Hematopoietic multipotent progenitor cell (in vitro differentiated cells): ENCODE measurements at places on chromosomes 1 and 21. TPM values are rescaled to one million over a fixed set of nuclear protein-coding genes. Genes with fewer than 3 reads are reported as not detected.

- DNase-seq: no peak
These were observed 28.3 kb upstream of the RCSD1 start for GRCh38 chr1:167601442-167602383.

GRCh38 chr1:218686258-218686657 is 341.1 kb downstream of the TGFB2 start:
- no peak for DNase-seq

GRCh38 chr1:248818505-248819374 is 7.0 kb downstream of the SH3BP5L start:
- no peak for DNase-seq

DNA sequence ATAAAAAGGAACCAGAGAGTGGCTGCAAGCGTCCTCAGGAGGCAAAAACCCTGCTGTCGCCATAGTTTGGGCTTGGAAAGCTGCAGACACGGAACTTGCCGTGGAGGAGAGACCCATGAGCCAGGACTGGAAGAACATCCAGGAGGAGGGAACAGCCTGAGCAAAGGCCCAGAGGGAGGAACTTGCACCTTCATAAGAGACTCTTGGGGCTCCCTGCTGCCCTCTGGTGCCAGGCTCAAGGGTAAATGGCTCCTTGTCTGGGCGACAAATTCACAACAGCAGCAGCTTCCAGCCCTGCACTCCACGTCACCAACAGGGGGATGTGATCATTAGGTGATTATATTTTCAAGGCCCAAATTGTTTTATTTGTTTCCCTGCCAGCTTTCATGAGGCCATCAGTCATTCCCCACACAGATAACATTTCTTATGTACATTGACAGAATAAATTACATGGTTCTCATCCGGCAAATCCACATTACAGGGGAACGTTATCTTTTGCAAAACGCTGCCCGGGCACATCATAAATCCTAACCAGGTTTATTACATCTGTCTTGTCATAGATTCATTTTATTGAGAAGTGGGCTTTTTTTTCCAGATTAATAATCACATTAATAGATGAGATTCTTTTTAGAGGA is 143.0 kb upstream of the GRIK3 start:
- no peak for DNase-seq

The KRTAP12-2 gene
- total RNA-seq: under 0.01 TPM

DNA sequence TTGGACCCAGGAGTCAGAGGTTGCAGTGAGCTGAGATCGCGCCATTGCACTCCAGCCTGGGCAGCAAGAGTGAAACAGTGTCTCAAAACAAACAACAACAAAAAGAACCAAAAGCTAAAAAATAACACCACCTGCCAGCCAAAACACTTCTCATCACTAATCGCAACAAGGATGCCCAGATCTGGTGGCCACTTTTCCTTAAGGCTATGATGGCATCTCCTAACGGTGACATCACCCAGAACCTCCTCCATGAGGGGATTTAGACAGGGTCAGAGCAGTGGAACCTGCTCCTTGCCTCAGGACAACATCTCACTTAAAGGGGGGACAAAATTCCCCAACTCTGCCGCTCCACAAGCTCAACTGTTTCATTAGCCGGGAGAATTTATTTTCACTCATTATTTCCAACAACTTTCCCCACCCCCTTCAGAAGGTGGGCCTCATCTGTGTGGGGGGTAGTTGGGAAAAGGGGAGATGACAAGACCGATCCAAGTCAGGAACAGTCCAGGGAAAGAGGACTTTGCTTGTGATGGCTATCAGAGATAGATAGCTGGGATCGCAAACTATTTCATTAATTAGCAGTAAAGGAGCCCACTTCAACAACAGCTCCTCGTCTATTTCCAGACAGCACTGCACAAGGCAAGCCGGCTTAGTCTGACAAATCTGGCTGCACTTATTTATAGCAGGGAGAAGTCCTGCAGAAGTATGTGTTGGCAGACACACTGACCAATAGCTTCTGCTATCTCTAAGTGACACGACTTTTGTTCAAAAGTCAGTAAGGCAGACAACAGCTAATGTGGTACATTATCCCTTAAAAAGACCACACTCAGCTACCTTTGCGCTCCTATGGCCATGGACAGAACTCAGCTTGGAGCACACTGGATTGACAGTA is 2.6 kb downstream of the PABPC4 start:
- no peak for DNase-seq

GRCh38 chr1:212964102-212964501 is 13.8 kb downstream of the VASH2 start:
- DNase-seq: no peak

DNA sequence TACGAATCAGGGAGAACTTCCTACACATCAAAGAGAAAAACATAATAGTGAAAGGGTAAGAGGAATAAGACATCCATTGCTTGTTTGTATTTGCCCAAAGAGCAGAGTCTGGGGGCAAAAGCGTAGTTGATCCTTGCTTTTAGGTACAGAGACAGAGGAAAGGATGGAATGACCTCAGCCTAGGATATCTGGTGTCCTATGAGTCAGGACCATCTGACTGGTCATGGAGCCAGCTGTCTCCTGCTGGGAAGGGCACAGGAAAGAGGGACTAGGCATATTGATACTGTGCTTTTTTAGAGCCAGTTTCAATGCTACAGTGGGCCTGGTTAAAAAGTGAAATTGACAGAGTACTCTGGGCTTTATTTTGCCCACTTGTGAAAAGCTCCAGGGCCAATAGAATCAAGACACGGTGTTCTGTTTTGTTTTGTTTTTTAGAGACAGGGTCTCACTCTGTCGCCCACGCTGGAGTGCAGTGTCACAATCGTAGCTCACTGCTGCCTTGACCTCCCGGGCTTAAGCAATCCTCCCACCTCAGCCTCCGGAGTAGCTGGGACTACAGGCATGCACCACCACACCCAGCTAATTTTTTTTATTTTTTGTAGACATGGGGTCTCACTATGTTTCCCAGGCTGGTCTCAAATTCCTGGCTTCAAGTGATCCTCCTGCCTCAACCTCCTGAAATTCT is 3.2 kb downstream of the PLEKHO1 start:
- no peak for DNase-seq

The CRP gene
- total RNA-seq: not detected

DNA sequence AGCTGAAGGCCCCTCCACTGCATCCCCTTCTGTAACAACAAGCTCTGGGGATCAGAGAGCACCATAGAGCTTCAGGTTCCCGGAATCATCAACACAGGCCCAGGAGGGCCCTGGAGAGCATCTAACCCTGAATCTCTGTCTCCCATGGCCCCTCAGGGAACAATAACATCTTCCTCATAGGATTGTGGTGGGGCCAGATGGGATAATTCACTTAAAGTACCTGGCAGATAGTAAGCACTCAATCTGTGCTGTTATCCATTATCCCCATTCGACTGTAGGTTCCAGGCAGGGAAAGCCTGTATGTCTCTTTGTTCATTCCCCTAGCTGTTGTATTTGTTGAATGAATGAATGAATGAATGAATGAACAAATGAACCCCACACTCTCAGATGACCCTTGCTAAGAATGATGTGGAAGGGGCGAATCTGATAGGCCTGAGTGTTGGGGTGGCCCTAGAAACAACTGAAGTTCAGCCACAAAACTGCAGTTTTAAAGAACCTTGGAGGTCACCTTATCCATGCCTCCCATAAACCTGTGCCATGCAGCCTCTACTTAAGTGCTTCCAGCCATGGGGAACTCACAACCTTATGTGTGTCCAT is 14.5 kb downstream of the LAPTM5 start:
- DNase-seq: no peak

The ZNF683 gene
- total RNA-seq: 0.27 TPM

The IPP gene
- 0.54 TPM for total RNA-seq

The TAS1R3 gene
- 0.54 TPM for total RNA-seq

GRCh38 chr1:22196041-22196440 is 53.1 kb upstream of the WNT4 start:
- DNase-seq: no peak

The PODN gene
- not detected for total RNA-seq

The SLC44A3 gene
- not detected for total RNA-seq

The PGD gene
- total RNA-seq: 148 TPM

The PKP1 gene
- under 0.01 TPM for total RNA-seq

- DNase-seq: no peak
These were observed 114.9 kb downstream of the CASZ1 start for GRCh38 chr1:10681296-10682107.

- DNase-seq: no peak
These were observed 109.8 kb downstream of the HLCS start for GRCh38 chr21:36856643-36857042.

DNA sequence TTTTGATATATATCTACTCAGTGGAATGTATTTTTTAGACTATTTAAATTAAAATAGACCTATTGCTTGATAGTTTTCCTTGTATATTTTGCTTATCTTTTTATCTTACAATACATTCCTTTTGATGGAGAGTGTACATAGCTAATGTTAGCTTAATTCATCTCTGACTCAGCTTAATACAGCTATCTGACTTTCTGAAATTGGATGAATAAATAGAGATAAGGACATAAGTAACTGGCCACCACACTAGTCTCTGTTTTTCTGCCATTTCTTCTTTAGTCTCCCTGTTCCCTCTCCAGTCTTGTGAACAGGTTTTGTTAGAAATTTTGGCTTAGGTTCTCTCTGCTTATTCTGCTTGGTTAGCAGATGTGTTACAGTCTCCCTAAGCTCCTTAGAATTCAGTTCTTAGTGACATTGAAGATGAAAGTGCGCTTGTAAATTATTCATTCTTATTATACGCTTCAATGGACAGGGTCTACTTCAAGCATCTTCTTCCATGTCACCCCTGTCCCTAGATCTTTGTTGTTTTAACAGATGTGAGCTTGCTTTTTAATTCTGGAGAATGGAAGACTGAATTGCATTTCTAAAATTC is 59.6 kb downstream of the XPR1 start:
- no peak for DNase-seq
